ENCODE measurements at places on chromosomes 6 and 20. TPM values are rescaled to one million over a fixed set of nuclear protein-coding genes. Genes with fewer than 3 reads are reported as not detected.

CLIC5 gene
- total RNA-seq: 342 TPM

ADAM33 gene
- 2.3 TPM for total RNA-seq

ANGPT4 gene
- 0.44 TPM for total RNA-seq

- DNase-seq: no peak
Measured at GRCh38 chr6:154960854-154961530, 34.1 kb upstream of the TIAM2 start.

DNA sequence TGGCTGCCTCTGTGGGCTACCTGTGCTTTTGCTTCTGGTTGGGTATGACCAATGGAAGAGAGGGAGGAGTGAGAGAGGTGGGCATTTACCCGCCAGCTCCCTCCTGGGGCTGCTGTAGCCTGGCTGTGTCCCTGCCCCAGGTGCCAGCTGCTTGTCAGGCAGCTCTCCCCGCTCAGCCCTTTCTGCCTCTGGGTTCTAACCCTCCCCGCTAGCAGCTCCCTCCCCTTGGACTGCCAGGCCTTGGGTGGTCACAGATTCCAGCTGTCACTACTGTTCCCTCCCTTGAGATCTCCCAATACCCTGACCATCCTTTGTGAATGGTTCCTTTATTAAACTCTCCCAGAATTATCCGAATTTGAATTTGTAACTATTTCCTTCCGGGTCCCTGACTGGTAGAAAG, 95.5 kb upstream of the RNF24 start:
- DNase-seq: no peak

GRCh38 chr6:84150705-84151104, 76.7 kb downstream of the CEP162 start:
- no peak for DNase-seq

DNA sequence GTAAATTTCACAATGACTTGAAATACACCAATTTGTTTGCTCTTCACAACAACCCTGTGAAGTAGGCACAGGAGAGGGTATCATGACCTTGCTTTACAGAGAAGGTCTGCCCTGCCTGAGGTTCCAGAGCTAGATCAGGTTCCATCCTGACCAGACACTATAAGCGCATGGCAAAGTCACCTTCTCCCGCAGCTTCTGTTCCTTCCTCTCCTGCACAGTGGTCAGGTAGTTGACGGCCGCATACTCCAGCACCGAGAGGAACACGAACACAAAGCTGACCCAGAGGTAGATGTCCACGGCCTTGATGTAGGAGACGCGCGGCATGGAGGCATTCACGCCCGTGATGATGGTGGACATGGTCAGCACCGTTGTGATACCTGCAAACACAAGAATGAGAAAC, 34.3 kb downstream of the PM20D2 start:
- DNase-seq: no peak
